ENCODE measurements at places on chromosomes 12 and 14. TPM values are rescaled to one million over a fixed set of nuclear protein-coding genes. Genes with fewer than 3 reads are reported as not detected.

The STXBP6 gene
- 2.8 TPM for total RNA-seq

The SYT10 gene
- 0.30 TPM for total RNA-seq

The HELB gene
- 2.5 TPM for total RNA-seq

DNA sequence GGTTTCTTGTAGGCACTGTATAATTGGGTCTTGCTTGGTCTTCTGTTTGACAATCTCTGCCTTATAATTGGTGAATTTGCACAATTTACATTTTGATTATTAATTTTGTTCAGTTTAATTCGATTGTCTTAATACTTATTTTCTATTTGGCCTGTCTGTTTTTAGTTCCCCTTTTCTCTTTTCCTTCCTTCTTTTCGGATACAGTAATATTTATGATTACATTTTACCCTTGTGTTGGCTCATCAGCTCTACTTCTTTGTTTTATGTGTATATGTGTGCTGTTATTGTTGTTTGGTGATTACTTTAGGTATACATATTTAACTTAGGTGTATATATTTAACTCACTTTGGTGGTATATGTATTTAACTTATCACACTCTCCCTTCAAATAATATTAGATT is 12.8 kb upstream of the BEGAIN start:
- DNase-seq, result no peak

DNA sequence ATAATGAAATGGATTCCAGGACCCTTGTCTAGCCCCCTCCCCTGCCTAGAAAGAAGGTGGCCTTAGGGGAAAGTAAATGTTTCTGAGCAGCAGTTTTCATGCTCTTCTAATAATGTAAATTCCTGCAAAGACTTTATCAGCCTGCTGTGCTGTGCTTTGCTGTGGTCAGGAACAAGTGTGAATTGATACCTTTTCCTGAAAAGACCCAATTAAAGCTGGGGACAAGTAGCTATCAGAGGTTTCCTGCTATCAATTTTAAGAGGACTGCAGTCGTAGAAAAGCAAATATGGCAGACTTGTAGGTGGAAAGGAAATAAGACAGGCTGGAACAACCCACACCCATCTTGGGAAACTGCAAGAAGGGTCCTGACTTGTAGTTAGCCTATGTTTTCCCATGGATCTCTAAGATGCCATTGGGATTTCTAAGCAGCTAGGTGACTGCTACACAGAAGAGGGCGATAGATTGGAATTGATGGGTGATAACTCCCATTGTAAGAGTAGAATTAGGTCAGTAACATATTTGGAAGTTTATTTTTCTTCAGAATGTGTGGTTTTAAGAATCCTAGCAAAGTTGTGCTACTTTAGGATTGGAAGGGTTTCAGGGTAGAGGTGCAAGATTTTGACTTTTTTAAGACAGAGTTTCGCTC is 3.1 kb downstream of the DYNLL1 start:
- DNase-seq, result no peak

DNA sequence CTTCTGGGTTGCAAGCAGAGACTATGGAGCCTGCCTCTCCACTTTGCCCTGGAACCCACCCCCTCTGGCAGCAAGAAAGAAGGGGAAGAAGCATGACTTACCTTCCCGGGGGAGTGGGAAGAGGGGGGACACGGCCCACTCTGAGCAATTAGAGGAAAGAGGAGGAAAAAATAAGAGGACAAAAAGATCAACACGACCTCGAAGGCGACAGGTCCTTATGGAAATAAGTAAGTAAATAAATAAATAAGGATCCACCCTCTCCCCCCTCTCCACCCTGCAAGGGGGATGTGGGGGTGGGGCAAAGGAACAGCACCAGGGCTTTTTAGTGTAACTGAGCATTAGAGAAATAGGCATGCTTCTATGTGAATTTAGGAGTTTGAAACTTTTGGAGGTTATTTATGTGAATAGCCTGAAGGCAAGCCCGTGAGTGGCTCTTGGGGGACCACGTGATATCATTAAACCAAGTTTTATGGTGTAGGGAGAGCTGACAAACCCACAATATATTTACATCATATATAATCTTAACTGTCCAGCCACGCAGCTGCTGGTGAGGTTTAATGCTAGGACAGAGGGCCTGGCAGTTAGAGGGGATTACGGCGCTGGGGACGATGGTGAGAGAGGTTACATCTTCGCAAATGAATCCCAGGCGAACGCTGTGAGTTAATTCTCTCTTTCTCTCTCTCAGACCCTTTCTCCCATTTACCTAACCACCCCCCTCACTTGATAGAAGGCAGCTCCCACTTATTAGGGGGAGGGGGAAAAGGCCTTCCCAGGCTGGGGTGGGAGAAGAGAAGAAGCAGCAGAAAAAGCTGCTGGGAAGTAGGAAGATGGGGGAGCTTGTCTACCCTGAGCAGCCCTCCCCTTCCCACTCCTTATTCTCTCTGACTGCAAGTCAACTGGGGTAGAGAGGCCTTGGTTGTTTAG is 4.8 kb downstream of the HOXC5 start:
- no peak for DNase-seq

DNA sequence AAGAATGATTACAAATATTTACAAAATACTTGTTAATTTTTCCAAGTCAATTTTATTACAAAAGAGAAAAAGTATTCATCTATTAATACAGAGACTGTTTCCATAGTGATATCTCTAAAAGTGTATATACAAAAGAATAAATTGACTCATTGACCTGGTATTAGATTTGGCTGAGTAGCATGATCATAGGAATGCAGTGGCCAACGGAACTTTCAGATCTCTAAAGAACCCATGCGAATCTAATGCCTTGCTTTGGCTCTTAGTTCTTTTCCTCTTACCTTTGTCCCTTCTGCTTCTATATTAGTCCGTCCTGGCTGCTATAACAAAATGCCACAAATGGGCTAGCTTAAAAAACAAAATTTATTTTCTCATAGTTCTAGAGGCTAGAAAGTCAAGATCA is 717.8 kb downstream of the TMTC2 start:
- DNase-seq, result no peak

- no peak for DNase-seq
Observed at GRCh38 chr12:90455756-90456155, 499.2 kb downstream of the CCER1 start.

GRCh38 chr14:65827520-65827919 is 415.0 kb downstream of the FUT8 start:
- DNase-seq, result no peak

DNA sequence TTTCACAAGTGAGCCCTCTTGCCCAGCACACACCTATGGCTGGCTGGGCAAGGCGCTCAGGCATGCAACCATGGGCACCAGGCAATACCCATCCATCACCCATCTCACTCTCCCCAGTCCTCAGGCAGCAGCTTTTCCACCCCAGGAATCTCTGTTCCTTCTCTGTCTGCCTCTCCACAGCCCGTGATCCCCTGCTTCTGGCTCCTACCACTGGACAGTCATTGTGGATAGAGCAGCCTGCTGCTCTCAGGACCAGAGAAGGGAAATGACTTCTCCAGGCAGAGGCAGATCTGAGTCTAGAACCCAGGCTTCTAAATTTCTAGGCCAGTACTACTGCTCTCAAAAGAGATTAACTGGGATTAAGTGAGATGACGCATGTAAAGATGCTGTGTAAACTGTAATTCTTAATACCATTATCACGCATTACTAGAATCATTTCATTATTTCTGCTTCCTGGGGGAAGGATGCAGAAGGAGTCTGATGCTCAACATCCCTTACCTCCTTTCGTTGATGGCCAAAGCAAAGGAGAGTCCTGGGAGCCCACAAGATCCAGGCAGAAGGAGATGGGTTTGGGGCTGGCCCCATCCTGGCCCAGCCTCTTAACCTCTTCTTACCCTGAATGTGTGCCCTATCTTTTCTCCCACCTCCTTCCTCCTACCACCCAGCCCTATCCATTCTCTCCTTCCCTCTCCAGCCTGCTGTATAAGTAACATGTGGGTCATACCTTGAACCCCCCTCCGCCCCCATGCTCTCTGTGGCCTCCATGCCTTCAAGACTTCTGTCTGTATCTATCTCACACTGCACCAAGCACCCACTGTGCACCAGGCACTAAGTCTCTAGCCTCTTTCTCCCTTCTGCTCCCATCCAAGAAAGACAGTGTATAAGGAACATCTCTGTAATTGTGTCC is 4.8 kb upstream of the AQP5 start:
- DNase-seq, result peak; percentile 2

GRCh38 chr12:57012600-57013465 is 3.5 kb downstream of the TAC3 start:
- DNase-seq, result no peak

DNA sequence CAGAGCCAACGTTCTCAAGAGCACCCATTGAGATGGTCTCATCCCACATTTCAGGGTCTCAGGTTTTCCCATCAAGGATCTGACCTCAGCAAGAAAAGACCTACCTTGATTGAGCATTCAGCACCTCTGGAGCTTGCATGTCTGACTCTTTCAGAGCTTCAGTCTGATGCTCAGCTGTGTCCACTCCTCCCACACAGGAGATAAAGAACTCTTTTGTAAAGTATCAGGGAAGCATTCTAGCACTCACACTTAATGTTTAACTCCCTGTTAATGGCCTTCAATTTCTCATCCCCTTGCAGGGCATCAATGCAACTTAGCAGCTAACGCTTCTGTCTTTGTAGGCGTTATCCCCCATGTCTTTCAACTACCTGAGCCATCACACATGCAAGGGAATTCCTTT is 124.1 kb downstream of the GALC start:
- DNase-seq, result no peak

- no peak for DNase-seq
Observed at GRCh38 chr12:127592245-127592644, 674.7 kb upstream of the TMEM132C start.

DNA sequence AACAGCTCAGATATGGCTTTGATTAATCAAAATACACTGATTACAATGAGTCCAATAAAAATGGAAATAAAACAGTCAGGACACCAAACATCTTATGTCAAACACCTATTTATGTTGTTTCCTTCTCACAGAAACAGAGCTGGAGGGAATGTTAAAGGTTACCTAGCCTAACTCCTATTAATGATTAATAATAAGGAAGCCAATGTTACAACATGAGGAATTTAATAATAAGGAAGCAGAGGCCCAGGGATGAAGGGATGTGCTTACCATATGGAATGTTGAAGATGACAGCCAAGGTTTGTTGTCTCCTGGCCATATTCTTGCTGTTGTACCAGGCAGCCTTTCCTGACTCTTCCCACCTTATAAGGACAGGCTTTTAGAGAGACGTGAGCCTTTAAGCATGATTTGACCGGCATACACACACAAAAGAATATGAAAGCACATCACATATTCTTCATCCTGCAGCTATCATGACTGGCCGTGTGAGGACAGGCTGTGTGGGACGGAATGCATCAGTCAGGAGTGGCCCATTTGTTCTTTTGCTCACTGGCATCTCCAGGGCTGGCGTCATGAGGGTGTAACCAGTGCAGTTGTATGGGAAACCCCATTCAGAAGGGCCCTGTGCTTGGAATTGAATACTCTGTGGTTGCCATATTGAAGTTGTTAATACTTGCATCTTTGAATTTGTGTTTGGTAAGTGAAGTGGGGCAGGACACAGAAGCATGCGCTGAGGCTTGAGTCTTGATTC is 3.1 kb upstream of the GPRC5D start:
- no peak for DNase-seq

Data from aorta (tissue), 5 donors.